ENCODE measurements at places on chromosomes 1 and 21. TPM values are rescaled to one million over a fixed set of nuclear protein-coding genes. Genes with fewer than 3 reads are reported as not detected.
A peak's percentile ranks its signal among the peaks of the same experiment; 100 is the strongest.

The NT5C1A gene
- 9.3 TPM for total RNA-seq

DNA sequence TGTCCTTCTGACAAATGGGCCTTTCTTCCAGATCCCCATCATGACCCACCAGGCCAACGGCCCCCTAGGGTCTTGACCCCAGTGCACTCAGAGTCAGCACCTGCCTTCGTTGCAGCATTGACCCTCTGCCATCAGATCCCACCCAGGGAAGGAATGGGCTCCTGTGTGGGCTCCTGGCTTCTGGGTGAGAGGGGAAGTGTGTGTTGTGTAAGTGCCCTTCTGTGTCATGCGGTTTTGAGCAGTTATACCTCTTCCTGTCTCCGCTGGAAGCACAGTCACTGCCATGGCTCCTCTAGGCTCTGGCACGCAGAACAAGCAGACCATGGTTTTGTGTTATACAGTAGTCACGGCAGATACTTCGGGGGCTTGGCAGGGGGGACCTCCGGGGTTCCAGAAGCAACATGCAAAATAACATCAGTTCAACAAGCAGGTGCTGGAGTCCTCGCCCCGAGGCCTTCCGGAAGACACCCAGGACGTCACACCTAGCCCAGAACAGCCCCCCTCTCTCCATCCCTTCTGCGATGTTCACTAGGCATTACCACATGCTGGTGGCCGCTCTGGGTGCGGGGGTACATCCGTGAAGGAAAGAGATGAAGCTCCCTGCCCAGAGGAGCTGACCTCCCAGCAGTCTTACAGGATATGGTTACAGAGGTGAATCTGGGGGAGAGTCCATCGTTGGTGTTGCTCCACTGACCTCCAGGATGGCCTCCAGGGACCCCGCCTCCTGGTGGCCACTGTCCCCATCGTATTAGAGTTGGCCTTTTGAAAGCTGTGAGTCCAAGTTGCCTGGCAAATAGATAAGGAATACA, 17.4 kb upstream of the KCNAB2 start:
- peak; percentile 45 for DNase-seq

- peak; percentile 22 for DNase-seq
These were observed 6.3 kb downstream of the KLHL21 start for GRCh38 chr1:6596351-6596750.

DNA sequence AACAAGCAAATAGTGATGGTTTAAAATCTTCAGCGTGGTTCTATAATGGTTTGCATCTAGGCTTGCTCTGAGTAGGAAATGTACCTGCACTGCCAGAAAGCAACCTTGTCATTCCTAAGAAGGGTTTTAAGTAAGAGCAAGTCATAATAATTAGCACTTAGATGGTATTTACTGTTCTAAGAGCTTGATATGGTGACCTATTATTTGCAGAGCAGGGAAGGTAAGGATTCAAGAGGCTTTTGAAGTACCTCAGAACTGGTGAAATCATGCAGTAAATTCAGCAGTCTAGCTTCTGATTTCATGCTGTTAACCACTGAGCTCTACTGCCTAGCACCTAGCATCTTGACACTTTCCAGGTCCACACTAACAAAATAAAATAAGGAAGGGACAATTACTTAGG, 23.7 kb downstream of the ATP1A1 start:
- no peak for DNase-seq
